SK-MEL-5 (cell line): ENCODE measurements at places on chromosomes 1 and 21. TPM values are rescaled to one million over a fixed set of nuclear protein-coding genes. Genes with fewer than 3 reads are reported as not detected.

HSF2BP gene
- total RNA-seq, result 0.40 and 0.77 TPM in 2 replicates

CD2 gene
- not detected in 2 replicates for total RNA-seq

KCNH1 gene
- 8.0 and 9.3 TPM in 2 replicates for total RNA-seq

TIE1 gene
- total RNA-seq, result 0.08 TPM in 1 of 2 replicates, not detected in the other

KRTAP12-3 gene
- not detected in 2 replicates for total RNA-seq

SLC35A3 gene
- total RNA-seq, result 22.9 and 24.4 TPM in 2 replicates

ANGPTL3 gene
- total RNA-seq, result 0.11 TPM in 1 of 2 replicates, not detected in the other

EVA1C gene
- total RNA-seq, result 1.1 and 5.0 TPM in 2 replicates

NUP210L gene
- not detected in 2 replicates for total RNA-seq

LCE2A gene
- total RNA-seq, result 2.5 and 3.3 TPM in 2 replicates

LINGO4 gene
- not detected in 2 replicates for total RNA-seq

TTC24 gene
- not detected in 2 replicates for total RNA-seq

S100A7 gene
- total RNA-seq, result not detected in 2 replicates

CD84 gene
- total RNA-seq, result not detected in 2 replicates

HMGCS2 gene
- total RNA-seq, result not detected in 2 replicates

BRDT gene
- not detected in 2 replicates for total RNA-seq

HAO2 gene
- 0.21 and 0.43 TPM in 2 replicates for total RNA-seq

SH2D1B gene
- not detected in 2 replicates for total RNA-seq

CFHR4 gene
- 0.11 TPM in 1 of 2 replicates, not detected in the other for total RNA-seq

LMX1A gene
- total RNA-seq, result not detected in 2 replicates

ACTA1 gene
- 0.16 TPM in 2 replicates for total RNA-seq

CLCA2 gene
- 0.08 TPM in 1 of 2 replicates, not detected in the other for total RNA-seq
